ENCODE measurements at places on chromosomes 12 and 14. TPM values are rescaled to one million over a fixed set of nuclear protein-coding genes. Genes with fewer than 3 reads are reported as not detected.

KDM2B gene
- total RNA-seq, result 31.9 TPM

- H3K36me3 ChIP-seq, result peaks cover 16% of the 10 kb centered on the region
- peaks cover 27% of the 10 kb centered on the region for H3K4me1 ChIP-seq
- no peak for DNase-seq
- H3K27me3 ChIP-seq, result no peaks in the 10 kb centered on the region
- H3K4me3 ChIP-seq, result peak overlapping the region; percentile 89
- H3K27ac ChIP-seq, result peak overlapping the region; percentile 94
Measured at GRCh38 chr14:50312734-50313054, 570 bp downstream of the DMAC2L start.

- H3K4me1 ChIP-seq, result peaks cover 25% of the 10 kb centered on the region
- peaks cover 10% of the 10 kb centered on the region for H3K36me3 ChIP-seq
- peak overlapping the region; percentile 98 for H3K27ac ChIP-seq
- H3K4me3 ChIP-seq, result peak overlapping the region; percentile 67
Measured at GRCh38 chr14:77593501-77593961, 22.9 kb downstream of the SPTLC2 start.

GRCh38 chr12:71865757-71866536 lies 26.4 kb downstream of the TBC1D15 start:
- DNase-seq, result no peak
- H3K27me3 ChIP-seq, result no peaks in the 10 kb centered on the region
- H3K4me1 ChIP-seq, result peaks cover 29% of the 10 kb centered on the region
- H3K27ac ChIP-seq, result no peak overlapping the region

DNA sequence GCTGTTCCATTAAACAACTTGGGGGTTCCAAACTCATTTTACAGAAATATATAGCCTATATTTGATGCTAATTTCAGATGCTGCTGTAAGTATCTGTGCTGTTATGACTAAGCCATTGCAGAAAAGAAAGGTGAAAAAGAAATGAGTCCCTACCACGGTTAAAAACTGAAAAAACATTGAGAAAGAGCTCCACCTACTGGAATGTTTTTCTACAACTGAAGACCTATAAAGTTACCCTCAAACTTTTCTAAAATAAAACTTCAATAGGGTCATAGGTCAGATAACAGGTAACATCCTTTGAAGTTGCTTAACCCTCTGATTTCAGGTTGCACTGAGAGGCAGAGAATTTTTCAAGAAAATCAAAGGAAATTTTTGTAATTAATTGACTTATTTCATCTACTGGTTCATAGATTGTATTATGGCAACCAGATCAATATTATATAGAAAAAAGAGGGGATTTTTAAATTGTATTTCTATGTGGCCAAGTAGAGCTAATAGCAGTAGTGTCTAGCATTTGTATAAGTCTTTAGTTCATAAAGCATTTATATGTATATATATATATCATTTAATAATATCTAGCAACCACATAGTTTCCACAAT lies 279.9 kb downstream of the RPS29 start:
- H3K27me3 ChIP-seq, result no peaks in the 10 kb centered on the region
- H3K36me3 ChIP-seq, result no peaks in the 10 kb centered on the region
- no peak overlapping the region for H3K27ac ChIP-seq

DNA sequence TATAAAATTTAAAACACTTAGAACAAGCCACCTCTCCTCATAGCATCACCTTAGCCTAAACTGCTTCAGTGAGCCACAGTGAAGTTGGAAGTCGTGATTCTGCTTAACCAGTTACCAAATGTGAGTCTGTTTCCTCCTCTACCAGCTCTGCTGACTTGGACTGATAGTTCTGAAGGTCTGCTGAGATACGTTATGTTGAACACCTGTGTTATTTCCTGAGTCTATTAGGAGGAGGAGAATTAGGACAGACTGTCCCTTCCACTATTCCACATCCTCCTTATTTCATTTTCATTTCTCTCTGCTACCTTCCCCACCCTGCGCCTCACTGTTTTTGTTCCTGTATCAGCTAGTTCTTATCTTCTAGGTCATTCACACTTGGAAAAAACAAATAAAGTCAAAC lies 2.4 kb downstream of the SLC2A14 start:
- H3K4me3 ChIP-seq, result no peak overlapping the region
- H3K27ac ChIP-seq, result no peak overlapping the region
- H3K4me1 ChIP-seq, result no peaks in the 10 kb centered on the region
- DNase-seq, result no peak

- no peak overlapping the region for H3K4me3 ChIP-seq
- no peaks in the 10 kb centered on the region for H3K27me3 ChIP-seq
- H3K4me1 ChIP-seq, result peaks cover 33% of the 10 kb centered on the region
- H3K27ac ChIP-seq, result peak overlapping the region; percentile 63
Measured at GRCh38 chr14:22536853-22537338, 52.1 kb downstream of the DAD1 start.

- H3K36me3 ChIP-seq, result peaks cover 3% of the 10 kb centered on the region
- DNase-seq, result peak; percentile 87
- peak overlapping the region; percentile 9 for H3K4me3 ChIP-seq
- peaks cover 16% of the 10 kb centered on the region for H3K4me1 ChIP-seq
Measured at GRCh38 chr12:69415471-69416275, 54.5 kb upstream of the FRS2 start.

ATG2B gene
- total RNA-seq, result 27.8 TPM

VRK1 gene
- 10.6 TPM for total RNA-seq

KRT6B gene
- not detected for total RNA-seq

CCDC177 gene
- not detected for total RNA-seq

DNA sequence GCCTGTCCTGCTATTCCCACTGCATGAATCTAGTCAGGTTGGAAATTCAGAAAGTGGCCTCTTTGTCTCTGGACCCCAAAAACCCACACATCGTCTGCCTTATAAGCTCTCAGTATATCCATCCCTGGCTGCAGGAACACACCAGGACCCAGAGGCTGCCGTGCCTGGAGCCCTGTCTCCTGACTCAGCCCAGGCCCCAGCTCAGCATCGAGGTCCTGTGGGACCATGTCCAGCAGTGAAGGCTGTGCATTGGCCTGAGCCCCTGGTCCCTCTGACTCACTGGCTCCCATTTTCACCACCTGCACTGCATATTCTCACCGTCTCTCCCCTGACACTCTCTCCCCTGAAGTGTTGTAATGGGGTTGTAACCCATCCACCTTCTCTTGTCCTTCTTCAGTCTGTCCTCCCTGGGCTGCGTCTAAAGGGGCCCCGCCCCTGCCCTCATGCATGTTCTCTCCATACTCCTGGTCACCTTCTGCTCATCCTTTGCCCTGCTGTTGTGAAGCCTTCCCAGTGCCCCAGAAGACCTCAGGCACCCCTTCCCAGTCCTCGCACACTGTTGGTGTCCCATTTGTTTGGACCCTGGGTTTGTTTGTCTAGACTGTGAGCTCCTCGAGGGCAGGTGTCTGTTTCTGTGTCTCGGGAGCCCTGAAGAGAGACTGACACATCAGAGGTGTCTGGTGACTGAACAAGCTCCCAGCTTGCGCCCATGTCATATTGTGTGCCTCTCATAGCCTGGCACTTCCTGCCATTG lies 43.8 kb downstream of the EVL start:
- H3K4me1 ChIP-seq, result peaks cover 59% of the 10 kb centered on the region
- H3K36me3 ChIP-seq, result peaks cover 13% of the 10 kb centered on the region
- no peak for DNase-seq
- H3K4me3 ChIP-seq, result no peak overlapping the region

DLK1 gene
- 0.86 TPM for total RNA-seq

TAS2R7 gene
- not detected for total RNA-seq

SOAT2 gene
- total RNA-seq, result not detected

- no peaks in the 10 kb centered on the region for H3K4me1 ChIP-seq
- H3K4me3 ChIP-seq, result no peak overlapping the region
- H3K36me3 ChIP-seq, result no peaks in the 10 kb centered on the region
- H3K27me3 ChIP-seq, result peaks cover 51% of the 10 kb centered on the region
Measured at GRCh38 chr12:54622463-54623183, 12.1 kb downstream of the LACRT start.

GRCh38 chr14:61559641-61560201 lies 135.6 kb upstream of the HIF1A start:
- no peaks in the 10 kb centered on the region for H3K27me3 ChIP-seq
- H3K36me3 ChIP-seq, result no peaks in the 10 kb centered on the region
- H3K27ac ChIP-seq, result peak overlapping the region; percentile 94
- peaks cover 86% of the 10 kb centered on the region for H3K4me1 ChIP-seq
- H3K4me3 ChIP-seq, result no peak overlapping the region

DNA sequence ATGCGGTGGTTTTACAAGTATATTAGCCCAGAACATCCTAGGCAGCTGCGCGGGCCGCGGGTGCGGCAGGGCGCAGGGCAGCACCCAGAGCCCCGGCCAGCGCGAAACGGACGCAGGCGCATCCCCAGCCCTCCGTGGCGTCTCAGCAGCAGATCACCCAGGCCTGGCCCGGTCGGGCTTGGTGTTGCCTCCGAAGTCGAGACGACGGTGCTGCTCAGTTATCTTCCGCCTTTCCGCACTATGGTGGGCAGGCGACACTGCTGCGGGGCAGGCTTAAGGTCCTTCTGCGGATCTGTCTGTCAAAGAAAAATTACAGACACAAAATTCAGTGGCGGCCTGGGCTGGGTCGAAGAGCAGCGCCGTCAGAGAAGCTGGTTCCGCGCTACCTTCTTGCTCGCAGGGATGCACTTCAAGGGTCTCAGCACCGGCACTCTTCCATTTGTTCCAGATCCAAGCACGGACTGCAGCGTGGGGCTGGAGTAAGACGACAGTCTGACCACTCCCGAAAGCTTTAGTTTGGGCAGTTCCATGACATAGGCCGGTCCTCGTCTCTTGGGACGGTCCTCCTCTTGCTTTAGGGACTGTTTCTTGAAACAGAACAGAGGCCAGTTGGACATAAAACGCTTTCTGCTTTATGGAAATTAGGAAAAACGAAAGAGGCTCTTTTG lies 75.8 kb downstream of the MOK start:
- no peak overlapping the region for H3K27ac ChIP-seq
- no peaks in the 10 kb centered on the region for H3K4me1 ChIP-seq
- H3K4me3 ChIP-seq, result no peak overlapping the region
- DNase-seq, result no peak
